ENCODE measurements at places on chromosomes 11 and 22.

GRCh38 chr22:23527971-23528740, 51.9 kb downstream of the IGLL1 start:
- DNase-seq = no peak

GRCh38 chr11:9001736-9002135, 2.1 kb downstream of the NRIP3 start:
- DNase-seq = no peak

GRCh38 chr11:27913650-27914049, 194.3 kb downstream of the KIF18A start:
- DNase-seq = no peak

GRCh38 chr11:113184498-113184897, 129.9 kb upstream of the TTC12 start:
- DNase-seq = no peak

GRCh38 chr11:107116358-107116757, 98.1 kb upstream of the GUCY1A2 start:
- no peak for DNase-seq

- no peak for DNase-seq
Observed at GRCh38 chr11:113141010-113141409, 173.4 kb upstream of the TTC12 start.

- DNase-seq = no peak
Observed at GRCh38 chr22:43110927-43111623, 525 bp downstream of the BIK start.

- no peak for DNase-seq
Observed at GRCh38 chr22:49953680-49954344, 6.8 kb upstream of the PIM3 start.

DNA sequence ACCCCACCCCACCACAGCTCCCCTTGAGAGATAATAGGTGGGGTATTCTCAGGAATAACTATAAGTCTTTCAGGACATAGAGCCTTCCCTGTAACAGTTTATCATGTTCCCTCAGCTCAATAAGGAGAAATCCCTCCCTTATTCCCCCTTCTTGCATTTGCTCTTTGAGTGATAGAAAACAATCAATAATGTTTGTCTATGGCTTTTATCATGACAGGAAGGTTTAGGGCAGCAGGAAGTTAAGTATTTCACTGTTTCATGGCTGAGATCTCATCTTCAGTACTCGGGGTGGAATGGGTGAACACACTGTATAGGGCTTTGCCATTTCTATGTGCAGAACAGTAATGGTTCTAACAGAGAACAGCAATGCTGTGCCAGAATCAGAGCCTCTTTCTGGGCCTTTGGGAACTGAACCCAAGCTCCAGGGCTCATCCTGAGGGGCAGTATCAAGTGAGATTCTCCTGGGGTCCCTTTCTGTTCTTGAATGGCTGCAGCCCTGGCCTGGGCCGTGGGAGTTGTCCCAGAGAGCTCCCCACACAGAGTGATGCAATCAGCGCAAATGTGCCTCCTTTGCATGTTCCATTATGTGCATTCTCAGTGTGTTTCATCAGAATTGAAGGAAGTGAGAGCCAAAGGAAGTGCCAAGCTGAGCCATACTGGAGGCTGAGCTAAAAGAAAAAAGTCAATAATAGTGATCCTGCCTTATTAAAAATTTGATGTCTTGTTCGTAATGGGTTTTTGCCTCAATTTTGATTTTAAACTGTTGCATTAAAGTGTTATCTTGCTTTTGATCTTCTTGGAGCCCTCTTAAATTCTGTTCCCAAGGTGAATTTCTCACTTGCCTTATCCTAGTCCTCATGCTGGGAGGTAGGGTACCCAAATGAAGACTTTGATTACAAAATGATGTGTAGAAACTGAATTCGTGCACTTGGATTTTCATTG, 2.9 kb upstream of the CYP2R1 start:
- no peak for DNase-seq

GRCh38 chr11:4064278-4064955, 30.2 kb upstream of the RRM1 start:
- DNase-seq = no peak

GRCh38 chr22:38572065-38572464, 2.1 kb upstream of the DMC1 start:
- peak; percentile 46 for DNase-seq

DNA sequence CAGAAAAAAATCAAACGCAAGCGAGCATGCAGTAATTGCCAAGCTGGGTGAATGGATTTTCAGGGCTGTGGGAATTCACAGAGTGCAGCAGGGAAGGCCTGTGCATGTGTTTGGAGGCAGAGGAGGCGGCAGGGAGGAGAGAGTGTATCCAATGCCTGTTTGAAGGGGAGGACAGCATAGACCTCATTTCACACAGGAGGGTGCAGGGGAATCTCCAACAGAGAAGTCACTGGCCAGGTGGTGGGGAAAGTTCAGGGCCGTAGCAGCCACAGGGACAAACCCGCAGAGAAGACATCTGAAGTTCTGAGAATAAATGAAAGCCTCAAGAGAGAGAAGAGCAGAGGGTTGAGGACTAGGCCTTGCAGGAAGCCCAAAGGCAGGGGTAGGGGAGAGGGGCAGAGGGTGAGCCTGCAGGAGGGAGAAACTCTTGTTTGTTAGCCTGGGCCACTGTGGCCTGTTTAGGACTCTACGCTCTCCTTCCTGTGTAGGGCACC, 19.2 kb upstream of the KDM2A start:
- DNase-seq = no peak

DNA sequence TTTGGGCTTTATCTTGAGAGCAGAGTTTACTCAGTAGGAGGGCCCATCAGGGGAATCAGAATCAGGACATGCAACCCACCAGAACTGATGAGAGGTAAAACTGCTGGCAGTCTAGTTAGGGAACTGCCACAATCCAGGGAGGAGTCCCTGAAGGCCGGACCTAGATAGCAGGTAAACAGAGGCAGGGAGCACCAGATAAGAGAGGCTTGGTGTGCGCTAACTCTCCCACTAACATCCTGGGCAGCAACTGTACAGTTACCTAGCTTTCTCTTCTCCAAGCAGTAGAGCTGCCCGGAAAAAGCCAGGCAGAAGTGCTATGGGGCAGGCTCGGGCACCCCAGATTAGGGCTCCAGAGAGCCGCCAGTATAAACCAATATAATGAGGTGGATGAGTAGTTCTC, 865 bp upstream of the AMOTL1 start:
- no peak for DNase-seq

GRCh38 chr11:1165256-1166041, 7.7 kb downstream of the MUC5AC start:
- no peak for DNase-seq

DNA sequence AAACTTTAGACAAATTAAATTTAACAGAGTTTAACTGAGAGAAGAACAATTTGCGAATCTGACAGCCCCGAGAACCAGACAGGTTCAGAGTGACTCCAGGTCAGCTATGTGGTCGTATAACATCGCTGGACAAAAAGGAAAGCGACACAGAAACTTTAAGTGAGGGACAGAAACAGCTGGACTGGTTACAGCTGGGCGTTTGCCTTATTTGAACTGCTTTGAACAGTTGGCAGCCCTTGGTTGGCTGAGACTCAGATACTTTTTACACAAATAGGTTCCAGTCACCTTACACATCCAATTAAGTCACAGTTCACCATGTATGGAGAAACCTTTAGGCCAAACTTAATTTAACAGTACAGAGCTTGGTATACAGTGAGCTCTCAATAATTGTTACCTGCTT, 436.9 kb downstream of the GUCY1A2 start:
- DNase-seq = no peak

DNA sequence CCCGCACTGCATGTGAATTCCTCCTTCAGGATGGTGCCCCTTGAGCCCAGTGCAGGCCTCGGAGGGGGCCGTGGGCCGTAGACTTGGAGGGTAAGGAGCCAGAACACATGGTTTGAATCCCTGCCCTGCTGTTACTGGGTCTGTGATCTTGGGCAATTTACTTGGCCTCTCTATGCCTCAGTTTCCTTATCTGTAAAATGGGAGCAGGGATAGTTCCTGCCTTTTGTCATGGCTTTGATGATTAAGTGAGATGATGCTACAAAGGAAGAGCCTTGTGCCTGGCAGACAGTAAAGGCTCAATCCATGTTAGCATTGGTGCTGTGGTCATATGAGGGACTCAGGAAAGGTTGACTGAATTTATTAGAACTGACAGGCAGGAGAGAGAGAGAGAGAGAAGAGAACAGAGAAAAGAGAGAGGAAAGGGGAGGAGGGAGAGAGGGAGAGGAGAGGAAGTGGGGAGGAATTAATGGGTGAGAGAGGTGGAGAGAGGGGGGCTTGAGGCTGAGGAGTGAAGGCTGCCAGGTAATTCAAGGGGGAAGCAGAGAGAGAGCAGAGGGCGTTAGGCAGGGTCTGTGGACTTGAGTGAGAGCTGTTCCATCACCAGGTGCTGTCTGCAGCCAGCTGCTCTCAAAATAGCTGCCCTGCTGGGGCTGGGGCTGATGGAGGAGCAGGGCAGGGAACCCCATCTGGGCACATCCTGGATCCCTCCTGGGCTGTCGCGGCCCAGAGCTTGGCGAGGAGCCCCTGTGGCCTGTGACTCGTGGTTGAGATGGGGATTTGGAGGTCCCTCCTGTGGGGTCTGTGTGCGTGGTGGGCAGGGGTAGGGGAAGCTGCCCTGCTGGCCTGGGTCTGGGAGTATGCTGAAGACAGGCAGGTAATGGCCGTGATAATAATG, 44.1 kb downstream of the MCM5 start:
- DNase-seq = no peak

DNA sequence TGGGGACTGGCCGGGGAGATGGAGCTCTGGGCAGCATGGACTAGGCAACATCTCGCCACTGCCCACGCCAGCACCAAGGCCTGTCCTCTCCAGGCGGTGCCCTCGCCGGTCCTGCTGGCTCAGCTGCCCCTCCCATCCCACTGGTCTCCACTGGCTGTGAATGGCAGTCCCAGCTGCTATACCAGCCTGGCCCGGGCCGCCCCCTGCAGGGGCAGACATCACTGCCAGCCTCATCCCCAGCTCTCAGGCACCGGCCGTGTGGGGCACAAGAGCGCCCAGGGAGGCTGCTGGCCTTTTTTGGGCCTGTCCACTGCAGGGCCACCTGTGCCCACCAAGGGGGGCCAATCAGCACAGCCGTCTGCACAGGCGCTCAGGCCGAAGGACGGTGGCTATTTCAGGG, 30.1 kb upstream of the H19 start:
- DNase-seq = no peak

DNA sequence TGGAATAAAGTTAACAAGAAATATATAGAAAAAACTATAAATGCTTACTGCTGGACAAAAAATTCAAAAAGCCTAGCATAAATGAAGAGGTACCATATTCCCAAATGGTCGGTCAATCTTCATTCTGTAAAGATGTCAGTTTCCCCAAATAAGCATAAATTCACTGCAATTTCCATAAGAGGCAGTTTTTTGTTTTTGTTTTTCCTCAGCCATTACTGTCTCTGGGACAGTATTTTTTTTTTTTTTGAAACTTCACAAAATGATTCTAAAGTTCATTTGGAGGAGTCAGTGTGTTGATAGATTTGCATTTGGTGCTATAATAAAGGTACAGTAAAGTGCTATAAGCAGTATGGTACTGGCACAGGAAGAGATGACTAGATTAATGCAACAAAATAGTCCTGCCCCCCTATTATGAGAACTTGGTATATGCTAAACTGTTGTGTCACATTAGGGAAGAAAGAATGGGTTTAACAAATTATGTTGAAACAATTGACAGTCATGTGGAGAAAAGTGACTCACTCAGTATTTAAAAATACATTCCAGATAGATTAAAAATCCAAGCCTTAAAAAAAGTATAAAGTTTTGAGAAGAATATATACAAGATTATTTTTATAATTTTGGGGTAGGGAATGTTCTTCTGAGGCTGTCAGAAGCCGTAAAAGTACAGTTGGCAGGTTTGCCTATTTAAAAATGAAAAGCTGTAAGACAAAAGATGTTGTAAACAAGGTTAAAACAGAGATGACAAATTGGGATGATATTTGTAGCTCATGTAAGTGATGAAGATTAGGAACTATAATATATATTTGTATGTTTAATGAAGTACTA, 2.6 kb upstream of the FTH1 start:
- no peak for DNase-seq

- peak; percentile 58 for DNase-seq
Observed at GRCh38 chr22:17501679-17502285, 61.5 kb upstream of the SLC25A18 start.

- no peak for DNase-seq
Observed at GRCh38 chr11:66891851-66892660, 35.2 kb downstream of the LRFN4 start.

DNA sequence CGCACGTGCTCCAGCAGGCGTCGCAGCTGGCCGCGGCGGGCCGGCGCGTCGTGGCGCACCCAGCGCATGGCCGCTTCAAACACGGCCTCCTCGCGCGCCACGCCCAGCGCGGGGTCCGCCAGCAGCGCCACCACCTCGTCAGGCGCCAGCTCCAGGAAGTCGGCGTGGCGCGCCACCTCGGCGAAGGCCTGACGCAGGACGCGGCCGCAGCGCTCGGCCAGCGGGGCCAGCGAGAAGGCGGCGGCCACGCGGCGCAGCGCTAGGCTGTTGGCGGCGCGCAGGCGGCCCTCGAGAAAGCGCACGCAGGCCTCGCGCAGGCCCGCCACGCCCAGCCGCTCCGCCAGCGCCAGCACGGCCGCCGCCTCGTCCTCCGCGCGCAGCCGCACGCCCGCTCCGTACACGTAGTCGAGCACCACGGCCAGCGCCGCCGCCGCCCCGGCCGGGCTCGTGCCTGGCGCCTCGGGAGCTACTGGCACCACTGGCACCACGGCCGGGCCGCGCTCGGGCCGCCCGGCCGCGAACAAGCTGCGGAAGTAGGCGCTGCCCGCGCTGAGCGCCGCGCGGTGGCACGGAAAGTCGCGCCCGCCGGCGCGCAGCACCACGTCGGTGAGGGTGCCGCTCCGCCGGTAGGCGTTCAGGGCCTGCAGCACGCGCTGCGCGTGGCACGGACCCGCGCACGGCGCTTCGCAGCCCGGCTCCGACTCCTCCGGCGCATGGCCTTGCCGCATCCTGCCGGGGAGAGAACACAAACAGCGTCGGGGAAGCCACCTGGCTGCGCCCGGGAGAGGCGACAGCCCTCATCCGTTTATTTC, 2.9 kb downstream of the KLHL35 start:
- DNase-seq = peak; percentile 62

DNA sequence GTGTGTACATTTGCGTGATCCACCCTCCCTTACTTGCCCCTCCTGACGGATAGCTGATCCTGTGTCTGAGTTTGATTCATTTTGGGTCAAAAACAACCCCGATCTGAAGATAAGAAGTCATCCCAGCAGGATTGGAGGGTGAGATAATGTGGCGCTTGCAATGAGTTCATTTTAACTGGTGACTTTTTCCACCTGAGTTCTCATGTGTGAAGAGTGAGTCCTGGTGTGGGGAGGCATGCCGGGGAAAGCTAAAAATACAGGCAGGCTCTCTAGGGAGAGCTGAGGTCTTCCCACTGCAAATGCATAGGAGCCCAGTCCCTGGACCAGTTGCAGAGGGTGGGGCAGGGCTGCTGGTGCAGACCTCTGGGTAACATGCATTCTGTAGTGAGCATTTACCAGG, 35.7 kb upstream of the ELF5 start:
- no peak for DNase-seq

GRCh38 chr22:47408409-47408808, 646.0 kb downstream of the TBC1D22A start:
- DNase-seq = no peak

Data from frontal cortex (tissue), 4 donors.